ENCODE measurements at places on chromosomes 5 and 9.

DNA sequence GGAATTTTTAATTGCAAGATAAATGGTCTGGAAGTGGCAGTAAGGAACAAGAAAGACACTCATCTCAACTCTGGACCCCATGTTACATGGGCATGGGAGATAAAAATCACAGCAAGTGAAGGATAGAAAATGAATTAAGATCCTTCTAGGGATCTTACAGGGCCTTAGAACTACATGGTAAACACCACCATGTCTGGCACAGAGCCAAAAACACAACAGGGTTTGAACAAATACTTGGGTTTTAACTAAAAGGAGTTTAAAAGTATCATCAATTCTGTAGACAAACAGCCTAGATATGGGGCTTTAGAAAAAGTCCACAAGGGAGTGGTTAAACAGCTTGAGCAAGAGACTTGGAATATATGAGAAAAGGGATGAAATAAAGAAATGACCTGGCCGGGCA lies 366.4 kb downstream of the ARL15 start:
- no peak for DNase-seq

- DNase-seq: no peak
Observed at GRCh38 chr9:37163299-37163698, 42.9 kb downstream of the ZCCHC7 start.

- DNase-seq: no peak
Observed at GRCh38 chr5:122736086-122736845, 38.6 kb upstream of the SNX2 start.

DNA sequence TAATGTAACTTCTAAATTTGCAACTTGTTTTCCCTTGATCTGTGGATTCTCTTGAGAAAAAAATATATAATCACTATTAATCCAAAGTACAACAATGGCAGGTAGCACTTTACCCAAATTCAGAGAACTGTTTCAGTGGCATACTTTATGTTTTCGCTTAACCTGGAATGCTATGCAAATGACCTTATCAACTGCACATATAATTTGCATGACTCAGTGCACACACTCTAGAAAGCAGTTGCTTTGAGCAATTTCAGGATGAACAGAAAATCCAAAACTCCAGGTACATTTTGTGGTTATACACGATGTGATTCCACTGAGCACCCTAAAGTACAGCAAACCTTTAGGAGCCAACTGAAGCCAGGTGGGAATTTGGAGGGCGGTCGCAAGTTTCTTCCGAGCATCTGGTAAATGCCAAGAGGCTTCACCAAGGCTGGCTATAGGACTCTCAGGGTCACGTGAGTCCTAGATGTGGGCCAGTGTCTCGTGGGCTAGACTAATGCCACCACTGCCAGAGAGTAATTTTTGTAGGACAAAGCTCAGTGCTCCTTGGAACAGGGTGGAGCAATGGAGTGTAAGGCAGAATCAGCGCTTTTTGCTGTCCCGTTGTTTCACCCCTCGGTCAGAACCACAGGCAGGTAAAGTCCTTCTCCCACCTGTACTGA lies 37.3 kb downstream of the DMGDH start:
- no peak for DNase-seq

GRCh38 chr9:36864491-36865410 lies 169.3 kb downstream of the PAX5 start:
- DNase-seq: no peak

DNA sequence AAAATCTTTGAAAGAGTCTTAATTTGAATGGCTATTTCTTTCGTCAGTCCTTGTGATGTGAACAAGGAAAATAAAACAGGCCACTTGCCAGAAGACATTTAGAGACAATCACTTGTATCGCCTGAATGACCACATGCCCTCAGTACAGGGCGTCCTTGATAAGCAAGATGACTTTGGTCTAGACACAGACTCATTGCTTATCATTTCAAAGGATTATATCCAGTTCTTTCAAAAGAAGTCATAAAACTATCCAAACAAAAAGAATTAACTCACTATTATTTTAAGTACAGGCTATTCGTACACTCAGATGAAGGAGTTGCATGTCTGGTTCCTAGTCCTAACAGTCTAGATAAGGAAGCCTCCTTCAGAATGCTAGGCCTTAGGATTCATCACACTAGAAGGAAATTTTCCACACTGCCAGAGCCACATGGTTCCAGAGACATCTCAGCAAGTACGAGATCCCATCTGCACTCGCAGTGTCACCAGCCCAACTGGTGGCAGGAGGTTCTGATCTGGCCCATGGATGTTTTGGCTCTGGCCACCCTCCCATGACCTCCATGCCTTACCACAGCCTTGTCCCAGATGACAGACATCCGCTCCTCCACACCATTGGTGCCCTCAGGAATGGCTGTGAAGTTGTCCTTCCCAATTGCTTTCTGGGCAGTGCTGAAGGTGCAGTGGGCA lies 109.6 kb downstream of the DPYSL3 start:
- no peak for DNase-seq

GRCh38 chr9:77013206-77013931 lies 6.1 kb upstream of the FOXB2 start:
- no peak for DNase-seq

- peak; percentile 5 for DNase-seq
Observed at GRCh38 chr9:19994296-19994695, 205.5 kb upstream of the SLC24A2 start.

GRCh38 chr9:38178237-38178636 lies 109.2 kb upstream of the SHB start:
- DNase-seq: no peak

DNA sequence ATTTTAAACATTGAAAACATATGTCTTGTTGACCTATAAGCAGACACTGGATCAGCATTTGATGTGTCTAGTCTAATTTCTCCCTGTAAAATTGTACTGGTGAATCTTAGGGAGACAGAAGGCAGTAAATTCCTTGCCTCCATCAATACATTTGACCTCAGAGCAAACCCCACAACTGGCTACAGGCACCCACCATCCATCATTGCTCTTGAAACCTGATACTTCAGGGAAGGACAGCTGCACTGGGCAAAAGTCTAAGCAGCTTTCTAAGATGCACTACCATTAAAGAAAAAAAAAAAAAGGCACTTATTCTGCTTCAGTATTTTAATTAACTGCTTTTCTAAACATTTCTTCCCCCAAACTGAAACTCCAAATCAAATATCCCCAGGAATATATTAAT lies 1051.3 kb upstream of the DMAC1 start:
- DNase-seq: no peak

GRCh38 chr9:34580358-34580757 lies 9.2 kb downstream of the CNTFR start:
- no peak for DNase-seq

Data from adipocyte (in vitro differentiated cells).